Stimulated activated CD4-positive, alpha-beta T cell treated with anti-CD3 and anti-CD28 coated beads, Interleukin-15, amount 100 ng/mL, for 1 hour (primary cell): ENCODE measurements at places on chromosomes 5 and 9.

- no peak for DNase-seq
These were observed 415.3 kb downstream of the MAN2A1 start for GRCh38 chr5:110104726-110105669.

- DNase-seq = no peak
These were observed 66.0 kb downstream of the ZNF366 start for GRCh38 chr5:72441094-72441723.

GRCh38 chr9:122217640-122218039, 11.1 kb downstream of the LHX6 start:
- no peak for DNase-seq

DNA sequence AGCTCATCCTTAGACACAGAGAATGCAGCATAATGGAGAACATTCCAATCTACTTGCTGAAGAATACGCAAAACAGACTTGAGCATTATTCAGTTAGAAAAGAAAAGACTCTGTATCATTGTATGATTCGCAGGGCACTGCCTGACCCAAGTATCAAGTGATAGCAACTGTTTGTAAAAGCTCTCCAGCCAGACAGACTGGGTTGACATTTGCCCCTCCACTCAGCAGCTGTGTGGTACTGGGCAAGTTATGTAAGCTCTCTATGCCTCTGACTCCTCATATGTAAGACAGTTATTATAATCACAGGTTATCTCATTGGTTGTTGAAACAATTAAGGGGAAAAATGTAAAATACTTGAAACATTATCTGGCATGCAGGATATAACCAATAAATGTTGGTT, 505.0 kb downstream of the ELAVL2 start:
- DNase-seq = no peak

DNA sequence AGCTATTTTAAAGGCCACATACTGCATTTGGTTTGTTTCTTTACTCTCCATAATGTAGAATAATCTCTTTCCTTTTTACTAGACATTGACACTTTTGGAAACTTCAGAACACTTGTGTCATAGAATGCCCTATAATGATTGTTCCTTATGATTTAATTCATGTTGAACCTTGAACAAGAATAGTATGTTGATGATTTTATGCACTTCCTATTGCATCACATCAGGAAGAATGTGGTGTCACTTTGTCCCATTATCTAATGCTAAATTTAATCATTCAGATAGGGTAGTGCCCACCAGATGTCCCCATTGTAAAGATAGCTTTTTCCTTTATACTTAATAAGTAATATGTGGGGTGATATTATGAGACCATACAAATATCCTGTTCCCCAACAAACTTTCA, 19.4 kb upstream of the DEPDC1B start:
- no peak for DNase-seq

DNA sequence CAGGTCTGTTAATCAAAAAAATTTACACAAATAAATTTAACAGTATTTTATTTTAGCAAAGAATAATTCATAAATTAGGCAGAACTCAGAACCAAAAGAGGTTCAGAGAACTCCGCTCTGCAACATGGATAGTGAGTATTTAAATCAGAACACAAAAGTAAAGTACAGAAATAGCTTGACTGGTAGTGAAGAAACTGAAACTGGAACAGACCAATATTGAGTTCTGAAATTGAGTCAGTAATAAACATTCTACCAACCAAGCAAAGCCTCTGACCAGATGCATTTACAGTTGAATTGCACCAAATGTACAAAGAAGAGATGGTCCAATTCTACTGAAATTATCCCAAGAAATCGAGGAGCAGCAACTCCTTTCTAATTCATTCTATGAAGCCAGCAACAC, 1542.8 kb downstream of the EFNA5 start:
- no peak for DNase-seq

DNA sequence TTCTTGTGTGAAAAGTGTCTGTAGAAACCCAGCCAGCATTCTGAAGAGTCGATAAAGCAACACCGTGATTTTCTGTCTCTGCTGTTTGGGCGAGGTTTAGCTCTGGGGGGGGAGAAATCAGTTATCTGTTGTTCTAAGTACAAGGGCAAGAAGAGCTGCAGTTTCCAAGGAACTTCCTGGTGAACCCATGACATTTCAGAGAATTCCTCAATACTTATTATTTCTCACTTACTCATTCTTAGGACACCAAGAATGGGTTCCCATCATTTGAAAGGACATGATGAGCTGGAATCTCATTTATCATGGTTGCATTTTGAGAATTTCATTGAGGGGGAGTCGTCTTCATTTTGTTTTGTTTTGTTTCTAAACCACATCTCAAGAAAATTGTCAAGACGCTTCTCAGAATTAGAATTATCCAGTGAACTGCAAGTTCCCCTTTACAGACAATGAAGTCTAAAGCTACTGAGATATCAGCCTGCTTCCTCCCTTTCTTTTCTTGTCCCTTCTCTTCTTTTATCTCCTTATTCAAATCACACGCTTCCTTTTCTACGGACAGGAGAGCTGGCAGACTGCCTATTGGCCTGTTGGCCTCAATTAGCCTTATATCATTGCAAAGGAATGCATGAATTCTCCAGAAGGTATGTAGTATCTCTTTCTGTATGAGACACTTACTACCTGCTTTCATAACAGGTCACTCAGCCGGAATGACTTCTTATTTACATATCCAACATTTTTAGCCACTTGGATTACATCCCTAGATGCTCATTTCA, 53.7 kb downstream of the ZNF462 start:
- no peak for DNase-seq

DNA sequence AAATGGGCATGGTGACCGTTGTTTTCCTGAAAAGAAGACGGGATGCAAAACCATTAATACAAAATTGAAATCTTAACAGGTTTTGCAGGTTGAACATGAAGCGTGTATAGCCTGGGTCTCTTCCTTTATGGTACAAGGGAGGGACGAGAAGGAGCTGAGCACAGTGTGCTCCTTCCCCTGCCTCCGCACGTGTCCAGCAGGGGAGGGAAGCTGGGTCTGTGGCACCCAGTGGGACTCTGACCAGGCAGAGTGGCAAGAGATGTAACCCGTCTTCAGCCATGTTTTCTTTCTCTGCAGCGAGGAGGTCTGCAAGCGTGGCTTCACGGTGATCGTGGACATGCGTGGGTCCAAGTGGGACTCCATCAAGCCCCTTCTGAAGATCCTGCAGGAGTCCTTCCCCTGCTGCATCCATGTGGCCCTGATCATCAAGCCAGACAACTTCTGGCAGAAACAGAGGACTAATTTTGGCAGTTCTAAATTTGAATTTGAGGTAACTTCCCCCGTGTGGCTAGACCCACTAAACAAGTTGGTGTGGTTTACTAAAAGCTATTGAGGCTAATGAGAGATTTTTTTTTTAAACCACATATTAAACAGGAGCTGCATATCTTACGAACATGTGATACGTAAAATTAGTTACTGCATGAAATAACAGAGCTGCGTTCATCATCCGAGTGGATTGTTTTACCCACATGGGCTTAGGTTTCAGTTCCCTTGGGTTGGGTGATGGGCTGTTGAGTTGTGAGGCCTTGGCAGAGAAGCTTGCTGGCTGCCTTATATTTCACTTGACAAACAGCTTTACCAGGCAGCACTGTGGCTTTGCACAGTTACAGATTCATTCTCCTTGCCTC, 143.7 kb downstream of the TRIO start:
- DNase-seq = no peak

- DNase-seq = no peak
These were observed 267.0 kb upstream of the TYRP1 start for GRCh38 chr9:12425878-12426864.

DNA sequence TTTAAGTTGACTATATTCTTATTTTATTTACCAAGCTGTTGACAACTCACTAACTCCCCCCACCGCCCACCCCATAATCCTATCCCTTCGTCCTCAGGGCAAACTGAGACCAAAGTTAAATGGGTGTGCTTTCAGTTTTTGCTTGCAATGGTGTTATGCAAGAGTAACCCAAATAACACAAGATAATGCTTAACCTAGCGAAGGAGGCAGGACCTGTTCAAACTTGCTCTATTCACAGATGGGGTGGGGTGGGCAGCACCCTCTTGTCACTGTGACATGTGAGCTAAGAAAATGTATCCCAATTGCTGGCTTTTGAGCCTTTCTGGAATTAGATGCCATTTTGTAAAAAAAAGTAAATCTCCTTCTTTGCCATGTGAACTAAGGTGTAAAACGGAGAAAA, 40.4 kb downstream of the GLIS3 start:
- DNase-seq = no peak

GRCh38 chr5:32304622-32305021, 8.1 kb downstream of the MTMR12 start:
- DNase-seq = no peak

- DNase-seq = no peak
These were observed 116.7 kb upstream of the NEK6 start for GRCh38 chr9:124140941-124141568.

DNA sequence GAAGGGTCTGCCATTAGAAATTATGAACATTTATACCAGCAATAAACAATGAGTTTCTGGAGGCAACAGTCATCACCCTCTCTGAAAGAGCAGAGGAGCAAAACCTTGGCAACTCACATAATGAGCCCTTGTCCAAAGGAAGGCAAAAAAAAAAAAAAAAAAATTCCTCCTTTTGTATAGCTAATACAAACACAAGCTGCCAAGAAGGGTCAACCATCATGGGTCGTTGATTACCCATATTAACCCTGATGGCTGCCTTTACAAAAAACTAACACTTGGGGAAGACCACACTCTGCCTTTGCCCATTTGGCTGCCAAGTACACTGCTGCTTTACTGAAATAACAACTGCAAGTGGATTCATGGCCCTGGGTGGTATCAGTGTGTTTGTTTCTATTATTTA, 272.7 kb downstream of the ADAMTSL1 start:
- no peak for DNase-seq

DNA sequence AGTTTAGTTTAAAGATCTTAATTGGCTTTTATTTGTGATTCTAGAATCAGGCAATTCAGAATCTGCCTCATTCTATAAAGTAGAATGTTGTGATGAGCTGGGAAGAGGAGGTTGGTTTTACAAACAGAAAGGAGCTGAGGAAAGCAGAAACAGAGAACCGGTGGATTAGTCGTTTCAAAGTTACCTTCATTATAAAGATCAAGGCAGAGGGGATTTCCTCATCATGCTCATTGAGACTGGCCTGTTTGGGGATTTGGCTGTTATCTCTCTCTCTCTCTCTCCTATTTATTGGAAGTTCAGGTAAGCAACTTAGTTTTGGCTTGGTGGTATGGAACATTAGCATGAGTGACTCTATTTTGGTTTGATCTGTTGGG, 134.0 kb downstream of the GCNT1 start:
- no peak for DNase-seq

- no peak for DNase-seq
These were observed 424.0 kb upstream of the RGMB start for GRCh38 chr5:98349251-98349989.

DNA sequence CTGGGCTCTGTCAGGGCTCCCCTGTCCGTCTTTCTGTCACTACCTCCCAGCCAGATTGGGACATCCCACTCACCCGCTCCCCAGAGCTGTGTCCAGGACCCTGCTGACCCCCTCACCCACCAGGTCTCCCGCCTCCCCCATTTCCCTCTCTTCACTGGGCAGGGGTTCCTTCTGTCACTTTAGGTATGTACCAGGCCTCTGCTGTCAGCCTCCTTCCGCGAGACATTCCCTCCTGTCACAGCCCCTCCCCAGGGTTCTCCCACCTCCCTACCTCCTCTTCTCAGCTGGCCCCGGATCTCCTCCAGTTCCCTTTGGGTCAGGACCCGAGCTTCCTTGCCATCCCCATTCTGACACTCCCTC, 488 bp downstream of the POLR1E start:
- DNase-seq = no peak

GRCh38 chr5:128038643-128039042, 44.9 kb upstream of the SLC12A2 start:
- no peak for DNase-seq

DNA sequence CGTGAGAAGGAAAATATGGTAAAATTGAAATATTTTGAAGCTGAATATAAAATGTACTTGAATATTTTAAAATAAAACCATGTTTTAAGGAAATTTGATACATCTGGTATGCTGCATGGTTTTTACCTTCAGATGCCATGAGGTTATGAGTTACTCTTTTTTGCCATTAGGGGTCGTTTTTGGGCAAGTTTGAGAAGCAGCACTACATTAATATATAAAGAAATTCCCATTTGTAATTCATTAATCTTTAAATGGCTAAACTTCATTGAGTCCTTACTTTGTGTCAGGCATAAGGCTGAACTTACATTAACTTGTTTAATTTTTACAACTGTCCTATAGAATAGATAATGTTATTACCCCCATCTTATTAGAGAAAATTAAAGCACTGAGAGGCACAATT, 152.3 kb downstream of the KDM4C start:
- no peak for DNase-seq

GRCh38 chr5:179272326-179273072, 72.8 kb downstream of the ADAMTS2 start:
- no peak for DNase-seq

DNA sequence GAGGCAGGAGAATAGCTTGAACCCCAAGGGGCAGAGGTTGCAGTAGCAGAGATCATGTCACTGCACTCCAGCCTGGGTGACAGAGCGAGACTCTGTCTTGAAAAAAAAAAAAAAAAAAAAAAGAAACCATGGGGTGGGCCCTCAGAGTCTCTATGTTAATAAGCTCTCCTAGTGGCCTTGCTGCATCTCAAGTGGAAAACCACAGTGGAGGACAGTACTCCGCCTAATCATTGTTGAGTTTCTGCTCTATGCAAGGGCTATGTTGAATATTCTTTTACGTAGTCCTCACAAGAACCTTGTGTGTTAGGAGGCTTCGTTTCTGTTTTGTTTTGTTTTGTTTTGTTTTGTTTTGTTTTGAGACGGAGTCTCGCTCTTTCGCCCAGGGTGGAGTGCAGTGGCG, 48.9 kb downstream of the TJP2 start:
- DNase-seq = no peak

GRCh38 chr5:115961381-115962238, 665 bp upstream of the LVRN start:
- no peak for DNase-seq
